ENCODE measurements at places on chromosomes 3 and 15. TPM values are rescaled to one million over a fixed set of nuclear protein-coding genes. Genes with fewer than 3 reads are reported as not detected.
A peak's percentile ranks its signal among the peaks of the same experiment; 100 is the strongest.

Gene IQCF5
- not detected for total RNA-seq

Gene SH3BP5
- 7.9 TPM for total RNA-seq

Gene SERPINI2
- not detected for total RNA-seq

Gene CLDN1
- total RNA-seq, result 0.88 TPM

Gene PCCB
- total RNA-seq, result 86.0 TPM

Gene CCR3
- not detected for total RNA-seq

- no peak for DNase-seq
Observed at GRCh38 chr15:100623301-100623700, 20.9 kb downstream of the ASB7 start.

GRCh38 chr15:78906316-78906620 is 33.6 kb downstream of the MORF4L1 start:
- DNase-seq, result no peak

GRCh38 chr15:80173022-80173759 is 20.4 kb downstream of the FAH start:
- DNase-seq, result peak; percentile 89

DNA sequence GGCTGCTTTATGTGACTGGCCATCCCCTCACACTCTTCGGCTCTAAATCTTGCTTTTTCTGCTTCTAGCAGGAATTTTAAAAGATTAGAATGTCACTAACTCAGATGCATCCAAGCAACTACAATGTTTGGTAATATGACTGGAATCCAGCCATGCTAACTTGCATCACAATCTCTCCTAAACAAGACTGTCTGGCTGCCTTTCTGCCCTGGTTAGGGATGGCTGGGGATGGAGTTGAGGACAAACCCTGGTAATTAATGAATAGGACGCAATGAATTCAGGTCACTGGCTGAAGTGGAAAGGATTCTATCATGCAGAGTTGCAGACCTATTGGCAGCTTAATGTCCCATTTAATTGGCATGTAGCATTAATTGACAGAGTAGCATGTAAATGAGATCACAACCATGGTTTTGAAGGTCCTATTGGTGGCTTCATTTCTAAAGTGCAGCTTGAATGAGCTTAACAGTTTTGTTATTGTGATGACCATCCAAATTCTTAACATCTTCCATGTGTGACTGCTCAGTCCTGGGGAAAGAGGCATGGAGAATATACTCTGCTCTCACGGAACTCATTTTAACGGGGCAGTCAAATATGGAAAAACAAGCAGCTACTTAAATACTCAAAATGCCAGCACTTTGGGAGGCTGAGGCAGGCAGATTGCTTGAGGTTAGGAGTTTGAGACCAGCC is 21.7 kb downstream of the NMNAT3 start:
- no peak for DNase-seq

DNA sequence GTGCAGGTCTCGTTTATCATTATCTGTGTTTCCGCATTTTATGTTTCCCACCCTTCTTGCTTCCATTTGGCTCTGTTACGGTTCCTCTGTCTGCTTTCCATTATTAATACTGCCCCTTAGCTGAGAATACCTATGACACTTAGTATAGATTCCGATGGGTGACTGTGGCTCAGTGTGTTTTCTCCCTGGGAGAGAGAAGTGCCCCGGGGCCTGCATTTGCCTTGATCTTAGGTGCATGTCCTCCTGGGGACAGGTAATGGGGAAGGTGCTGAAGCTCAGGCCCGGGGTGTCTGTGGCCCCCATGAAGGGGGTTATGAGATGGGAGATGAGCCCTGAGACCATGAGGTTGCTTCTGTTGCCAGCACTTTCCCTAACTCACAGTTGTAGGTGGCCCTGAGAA is 43.4 kb upstream of the PCSK6 start:
- no peak for DNase-seq

- no peak for DNase-seq
Observed at GRCh38 chr3:116939091-116939490, 229.5 kb downstream of the TUSC7 start.

- DNase-seq, result no peak
Observed at GRCh38 chr3:123396171-123397049, 52.5 kb downstream of the ADCY5 start.

DNA sequence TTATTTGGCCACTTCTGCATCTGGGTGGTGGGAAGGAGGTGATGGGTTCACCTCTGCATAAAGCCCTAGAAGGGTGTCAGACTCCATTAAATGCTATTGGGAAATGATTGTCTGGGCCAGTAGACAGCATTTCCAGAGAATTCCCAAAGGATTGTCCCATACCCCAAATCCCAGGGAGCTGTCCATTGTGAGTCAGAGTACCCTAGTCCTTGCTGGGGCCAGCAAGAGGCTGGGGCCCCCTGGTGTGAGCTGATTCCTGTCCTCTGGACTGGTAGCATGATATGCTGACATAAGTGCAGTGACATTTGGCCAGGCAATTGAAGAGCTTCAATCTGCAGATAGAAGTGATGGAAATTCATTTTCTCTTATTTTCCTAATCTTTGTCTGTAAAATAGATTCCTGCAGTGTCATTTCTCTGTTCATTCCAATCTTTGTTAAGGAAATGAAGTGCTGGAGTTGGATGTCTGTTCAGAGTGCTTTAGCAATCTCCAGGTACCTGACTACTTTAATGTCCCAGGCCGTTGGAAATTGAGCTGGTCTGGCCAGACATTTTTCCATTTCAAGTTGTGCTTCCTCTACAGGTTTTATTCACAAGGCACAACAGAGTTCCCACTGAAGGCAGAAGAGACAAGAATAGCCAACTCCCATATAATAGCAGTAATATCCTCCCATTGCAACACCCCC is 91.2 kb downstream of the RPLP1 start:
- no peak for DNase-seq

- no peak for DNase-seq
Observed at GRCh38 chr15:78715434-78715833, 74.4 kb upstream of the CHRNB4 start.

DNA sequence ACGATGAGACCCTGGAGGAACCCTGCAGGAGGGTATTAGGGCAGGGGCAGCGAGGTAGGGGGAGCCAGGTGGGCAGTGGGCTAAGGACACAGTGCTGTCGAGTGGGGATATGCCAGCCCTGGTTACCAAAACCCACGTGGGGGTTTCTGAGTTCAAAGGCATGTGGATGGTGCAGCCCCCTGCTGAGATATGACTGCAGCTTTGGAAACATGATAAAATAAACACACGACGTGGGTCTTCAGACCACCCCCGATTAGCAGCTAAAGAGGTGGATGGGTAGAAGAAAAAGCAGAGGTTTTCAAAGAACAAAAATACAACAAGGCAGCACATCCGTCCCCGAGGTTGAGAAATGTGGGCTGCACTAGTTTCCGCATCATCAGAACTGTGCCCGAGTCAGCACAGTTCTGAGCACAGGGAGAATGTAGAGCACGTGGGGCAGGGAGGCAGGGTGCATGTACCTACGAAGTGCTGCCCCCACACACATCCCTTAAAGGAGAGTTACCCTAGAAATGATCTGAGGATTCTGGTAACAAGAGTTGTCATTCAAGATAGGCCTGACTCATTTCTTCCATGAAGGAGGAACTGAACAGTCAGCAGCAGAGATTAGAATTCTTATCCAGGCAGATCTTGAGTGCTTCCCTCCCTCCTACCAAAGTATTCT is 121.3 kb downstream of the RPLP1 start:
- peak; percentile 83 for DNase-seq

DNA sequence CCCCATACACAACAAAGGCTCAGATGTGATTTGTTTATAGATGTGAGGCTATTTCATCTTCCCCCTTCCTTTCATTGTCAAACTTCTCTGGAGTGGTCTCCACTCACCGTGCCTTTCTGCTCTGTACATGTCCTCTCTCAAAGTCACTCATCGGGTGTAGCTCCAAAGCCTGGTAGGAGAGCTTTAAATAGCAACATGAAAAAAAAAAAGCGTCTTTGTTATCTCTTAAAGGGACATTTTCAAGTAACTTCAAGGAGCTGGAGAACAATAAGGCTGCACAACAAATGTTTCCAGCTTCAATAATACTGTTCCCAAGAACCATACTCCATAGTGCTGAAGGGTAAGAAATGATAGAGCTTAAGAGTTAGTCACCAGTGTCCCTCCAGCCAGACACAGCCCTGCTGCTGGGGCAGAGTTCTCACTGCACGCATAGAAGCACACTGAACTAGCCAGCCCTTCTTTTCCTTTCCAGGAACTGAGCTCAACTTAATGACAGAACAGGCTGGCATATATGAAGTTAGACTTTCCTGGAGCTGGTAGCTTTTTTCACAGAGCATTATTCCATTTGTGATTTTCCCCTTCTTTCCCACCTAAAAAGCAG is 8.1 kb downstream of the FBXO40 start:
- DNase-seq, result no peak

GRCh38 chr3:183493296-183494045 is 62.0 kb downstream of the KLHL6 start:
- no peak for DNase-seq

GRCh38 chr3:181782306-181782954 is 70.7 kb downstream of the SOX2 start:
- no peak for DNase-seq

DNA sequence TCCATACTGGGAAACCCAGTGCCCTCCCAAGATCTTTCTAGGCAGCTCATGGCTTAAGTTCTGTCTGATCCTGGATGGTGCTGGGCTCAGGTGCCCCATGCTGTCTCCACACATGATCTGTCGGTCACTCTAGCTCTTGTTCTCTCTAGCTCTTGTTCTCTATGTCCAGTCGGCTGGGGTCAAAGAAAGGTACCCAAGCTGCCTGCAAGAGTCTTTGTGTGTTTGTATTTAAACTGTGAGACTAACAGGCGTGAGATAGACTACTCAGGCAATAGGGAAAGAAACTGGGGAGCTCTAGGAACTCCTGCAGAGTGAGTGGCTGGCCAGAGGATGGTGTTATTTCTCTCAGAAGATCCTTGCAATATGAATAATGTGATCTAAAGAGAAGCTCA is 40.2 kb downstream of the GPR156 start:
- no peak for DNase-seq

Data from activated naive CD4-positive, alpha-beta T cell treated with anti-CD3 and anti-CD28 coated beads for 36 hours (primary cell).